ENCODE measurements at places on chromosomes 1 and 21. TPM values are rescaled to one million over a fixed set of nuclear protein-coding genes. Genes with fewer than 3 reads are reported as not detected.

DNA sequence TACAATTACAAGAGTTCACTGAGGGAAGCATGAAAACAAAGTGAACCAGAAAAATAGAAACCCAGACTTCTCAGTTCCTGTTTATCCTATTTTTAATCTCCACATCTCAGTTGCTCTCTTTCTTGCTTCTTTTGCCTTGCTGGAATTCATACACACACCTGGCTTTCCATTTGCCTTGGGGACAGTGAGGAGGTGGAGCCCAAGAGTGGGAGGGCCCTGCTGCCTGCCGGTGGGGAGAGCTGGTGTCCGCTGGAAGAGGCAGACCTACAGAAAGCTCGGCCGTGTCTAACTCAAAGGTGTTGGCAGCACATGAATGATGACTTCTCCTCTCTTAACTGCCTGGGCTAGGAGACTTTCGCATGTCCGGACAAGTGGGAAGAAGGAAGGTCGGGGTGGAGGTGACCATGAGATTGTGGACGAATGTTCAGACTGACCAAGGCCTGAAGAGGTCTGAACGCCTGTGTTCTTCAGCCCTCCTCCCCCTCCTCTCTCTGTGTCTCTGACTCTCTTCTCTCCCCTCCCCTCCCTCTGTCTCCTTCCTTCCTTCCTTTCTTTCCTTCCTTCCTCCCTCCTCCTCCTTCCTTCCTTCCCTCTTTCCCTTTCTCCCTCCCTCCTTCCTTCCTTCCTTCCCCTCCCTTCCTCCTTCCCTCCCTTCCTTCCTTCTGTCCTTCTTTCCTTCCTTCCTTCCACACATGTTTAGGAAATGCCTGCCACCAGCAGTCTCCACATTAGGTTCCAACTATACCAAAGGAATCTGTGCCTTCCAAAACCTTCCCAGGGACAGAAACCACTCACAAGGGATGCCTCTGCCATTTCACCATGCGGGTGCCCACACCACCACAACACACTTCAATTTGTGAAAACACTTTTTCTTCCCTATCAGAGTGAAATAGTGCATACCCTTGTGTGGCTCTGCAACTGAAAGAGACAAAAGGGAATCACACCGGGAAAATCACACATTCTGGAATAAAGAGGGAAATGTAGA is 157.3 kb upstream of the RUNX1 start:
- DNase-seq: peak; percentile 16

GRCh38 chr21:32391755-32392154 is 1.1 kb downstream of the URB1 start:
- DNase-seq: no peak

DNA sequence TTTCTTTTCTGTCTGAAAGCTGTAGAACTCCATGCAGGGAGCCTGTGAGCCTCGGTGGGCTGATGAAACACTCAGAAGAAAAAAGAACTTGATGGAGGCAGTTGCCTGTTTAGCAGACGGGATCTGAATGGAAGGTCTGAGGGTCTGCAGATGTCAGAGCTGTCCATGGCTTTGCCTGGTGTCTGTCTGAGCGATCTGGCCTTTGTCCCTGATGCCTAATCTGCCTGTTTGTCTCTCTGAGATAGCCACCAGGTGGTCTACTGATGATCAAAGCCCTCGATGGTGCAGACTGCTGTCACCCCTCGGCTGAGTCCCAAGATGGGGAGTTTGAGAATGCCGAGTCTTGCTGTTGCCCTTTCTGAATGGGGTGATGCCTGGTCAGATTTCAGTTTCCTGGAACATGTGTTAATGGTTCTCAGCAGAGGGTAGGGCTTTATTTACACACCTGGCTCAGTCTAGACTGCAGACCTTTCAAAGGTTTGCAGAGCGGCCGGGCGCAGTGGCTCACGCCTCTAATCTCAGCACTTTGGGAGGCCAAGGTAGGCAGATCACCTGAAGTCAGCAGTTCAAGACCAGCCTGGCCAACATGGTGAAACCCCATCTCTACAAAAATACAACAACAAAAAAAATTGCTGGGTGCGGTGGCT is 90.4 kb downstream of the KIF26B start:
- peak; percentile 55 for DNase-seq

GRCh38 chr1:29603622-29604021 is 367.3 kb downstream of the PTPRU start:
- no peak for DNase-seq

DNA sequence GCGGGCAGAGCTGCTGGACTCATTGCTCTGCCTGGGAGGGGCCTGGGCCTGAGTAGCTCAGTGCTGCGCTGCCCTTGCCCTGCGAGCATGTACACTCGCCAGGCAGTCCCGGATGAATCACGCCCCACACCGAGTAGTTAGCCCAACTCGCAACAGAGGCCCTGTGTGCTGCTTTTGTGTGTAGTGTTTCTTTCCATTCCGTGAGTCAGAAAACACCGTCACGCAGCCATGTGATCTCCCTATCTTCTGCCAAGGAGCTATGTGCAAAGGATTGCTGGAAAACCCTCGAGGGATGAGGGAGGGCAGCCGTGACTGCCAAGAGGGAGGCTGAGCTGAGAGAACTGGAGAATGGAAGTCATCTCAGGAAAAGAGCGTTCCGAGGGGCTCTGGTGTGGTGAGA is 37.3 kb downstream of the NENF start:
- no peak for DNase-seq

DNA sequence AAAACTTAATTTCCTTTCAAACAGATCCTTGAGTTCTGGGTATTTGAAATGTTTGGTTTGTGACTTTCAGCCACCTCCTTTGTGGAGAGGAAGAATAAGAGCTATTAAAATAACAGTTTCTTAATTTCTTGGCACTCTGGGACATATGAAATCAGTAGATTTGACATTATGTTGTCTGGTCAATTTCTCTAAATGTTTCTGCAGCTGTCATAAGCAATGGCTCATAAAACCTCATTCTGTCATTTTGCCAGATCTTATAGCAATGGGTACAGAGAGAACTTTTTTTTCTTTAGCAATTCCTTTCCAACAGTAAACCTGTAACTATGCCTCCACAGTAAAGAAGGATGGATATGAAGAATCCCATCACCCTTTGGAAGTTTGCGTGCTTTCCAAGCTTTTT is 52.6 kb downstream of the LAMC1 start:
- DNase-seq: no peak

DNA sequence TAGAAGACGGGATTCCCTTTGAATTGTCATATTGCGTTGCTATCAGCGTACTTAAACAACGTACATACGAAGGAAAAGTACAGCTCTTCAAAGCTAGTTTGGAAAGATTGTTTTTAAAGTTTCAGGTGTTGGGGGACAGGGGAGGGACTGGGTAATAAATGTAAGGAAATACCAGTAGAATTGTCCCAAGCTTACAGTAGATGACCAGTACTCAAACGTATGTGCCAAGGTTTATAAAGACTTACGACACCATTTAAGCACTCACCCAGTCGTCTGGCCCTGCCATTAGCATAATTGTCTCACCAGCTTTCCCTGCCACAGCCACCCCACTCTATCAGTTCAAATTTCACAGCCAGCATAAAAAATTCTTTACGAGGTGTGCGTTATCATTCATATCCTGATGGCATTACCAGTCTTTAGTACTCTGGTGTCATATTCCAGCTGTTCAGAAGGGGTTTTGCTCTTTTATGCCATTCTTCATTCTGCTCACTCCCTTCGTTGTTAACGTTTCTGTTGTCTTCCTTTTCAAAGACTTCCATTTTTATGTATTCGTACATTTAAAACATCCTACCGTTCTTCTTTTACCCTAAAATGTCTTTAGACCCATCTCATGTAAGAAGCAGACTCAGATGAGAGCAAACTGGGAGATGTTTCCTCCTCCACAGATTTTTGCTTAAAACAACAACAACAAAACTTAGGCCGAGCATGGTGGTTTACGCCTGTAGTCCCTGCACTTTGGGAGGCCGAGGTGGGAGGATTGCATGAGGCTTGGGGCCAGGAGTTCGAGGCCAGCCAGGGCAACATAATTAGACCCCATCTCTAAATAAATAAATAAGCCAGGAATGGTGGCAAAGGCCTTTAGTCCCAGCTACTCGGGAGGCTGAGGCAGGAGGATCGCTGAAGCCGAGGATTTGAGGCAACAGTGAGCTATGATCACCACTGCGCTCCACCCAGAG is 1.0 kb upstream of the HP1BP3 start:
- no peak for DNase-seq

DNA sequence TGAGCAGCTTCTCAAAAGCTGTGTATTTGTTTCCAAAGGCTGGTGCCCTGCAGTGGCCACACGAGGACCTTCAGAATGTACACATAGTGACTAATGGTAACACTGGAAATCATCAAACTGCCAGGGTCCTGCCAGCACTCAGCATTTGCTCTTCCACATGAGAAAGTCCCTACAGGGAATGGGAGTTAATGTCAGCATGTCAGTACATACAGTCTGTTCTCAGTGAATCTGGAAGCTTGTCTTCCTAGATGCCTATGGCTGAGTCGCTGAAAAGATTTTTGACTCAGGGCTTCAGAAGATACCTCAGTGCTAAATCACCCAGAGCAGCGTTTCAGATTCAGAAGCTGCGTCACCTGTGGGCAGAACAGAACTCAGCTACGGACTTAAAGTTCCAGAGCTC is 108.2 kb downstream of the CDC7 start:
- no peak for DNase-seq

Gene CELA2B
- not detected for total RNA-seq

Gene PTGER3
- total RNA-seq: 4.9 TPM

Gene FAM163A
- total RNA-seq: not detected

Gene ARHGEF11
- total RNA-seq: 60.4 TPM
